ENCODE measurements at places on chromosomes 7 and 10. TPM values are rescaled to one million over a fixed set of nuclear protein-coding genes. Genes with fewer than 3 reads are reported as not detected.

DNA sequence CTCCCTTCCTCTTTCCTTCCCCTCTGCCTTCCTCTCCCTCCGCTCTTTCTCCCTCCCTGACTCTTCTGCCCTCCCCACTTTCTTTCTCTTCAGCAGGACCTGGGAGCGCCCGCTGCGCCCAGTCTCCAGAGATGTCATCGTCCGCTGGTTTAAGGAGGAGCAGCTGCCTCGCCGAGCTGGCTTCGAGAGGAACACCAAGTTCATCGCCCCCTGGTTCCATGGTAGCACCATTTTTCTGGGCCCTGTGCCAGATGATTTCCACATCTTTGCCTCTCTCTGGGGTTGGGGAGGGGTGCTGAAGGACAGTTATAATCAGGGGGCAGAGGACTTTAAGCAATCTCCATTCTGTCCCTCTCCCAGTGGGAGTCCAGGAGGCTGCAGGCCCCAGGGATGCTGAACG is 71.6 kb downstream of the SH2D4B start:
- DNase-seq = no peak

- DNase-seq = no peak
Observed at GRCh38 chr7:45092100-45092930, 3.5 kb upstream of the NACAD start.

DNA sequence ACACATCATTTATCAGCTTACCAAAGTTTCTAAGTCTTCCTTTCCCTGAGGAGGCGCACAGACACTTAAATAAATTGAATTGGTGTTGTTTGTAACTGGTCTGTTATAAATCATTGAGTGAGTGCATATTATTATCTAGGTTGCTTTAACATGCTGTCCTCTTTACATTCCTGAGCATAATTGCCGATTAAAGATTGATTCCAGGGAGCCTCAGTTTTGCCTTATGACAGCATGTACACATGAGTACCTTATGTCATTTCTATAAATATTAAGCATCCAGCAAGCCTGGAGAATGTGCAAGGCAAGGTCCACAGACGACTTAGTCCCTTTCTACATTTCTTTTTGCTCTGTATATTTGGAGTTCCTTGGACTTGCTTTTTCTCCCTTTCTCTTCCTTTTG is 177.9 kb upstream of the STEAP4 start:
- DNase-seq = no peak

- no peak for DNase-seq
Observed at GRCh38 chr10:75956624-75957023, 525.2 kb downstream of the LRMDA start.

DNA sequence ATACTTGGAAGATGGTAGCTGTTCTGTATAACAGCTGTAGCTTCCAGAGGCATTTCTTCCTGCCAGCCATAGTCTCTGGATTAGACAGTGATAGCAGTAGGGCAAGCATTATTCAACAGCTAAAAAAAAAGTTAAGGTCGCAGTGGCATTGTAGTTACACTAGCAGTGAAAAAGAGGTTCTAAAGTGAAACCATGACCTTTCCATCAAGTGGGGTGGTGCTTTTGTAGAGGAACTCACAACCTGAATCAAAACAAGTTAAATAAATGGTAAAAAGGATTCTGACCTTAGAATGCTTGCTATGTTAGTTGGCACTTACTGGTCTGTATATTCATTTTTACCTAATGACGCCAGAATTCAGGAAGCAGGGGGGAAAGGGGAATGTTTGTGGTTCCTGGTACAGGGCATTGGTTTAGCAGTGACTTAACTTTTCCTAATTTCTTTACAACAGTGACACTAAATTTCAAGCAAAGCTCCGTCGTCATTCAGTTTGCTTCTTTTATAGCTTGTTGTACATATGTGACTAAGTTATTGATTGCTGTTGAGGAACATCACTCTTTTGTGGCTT is 55.0 kb downstream of the GBF1 start:
- no peak for DNase-seq

DNA sequence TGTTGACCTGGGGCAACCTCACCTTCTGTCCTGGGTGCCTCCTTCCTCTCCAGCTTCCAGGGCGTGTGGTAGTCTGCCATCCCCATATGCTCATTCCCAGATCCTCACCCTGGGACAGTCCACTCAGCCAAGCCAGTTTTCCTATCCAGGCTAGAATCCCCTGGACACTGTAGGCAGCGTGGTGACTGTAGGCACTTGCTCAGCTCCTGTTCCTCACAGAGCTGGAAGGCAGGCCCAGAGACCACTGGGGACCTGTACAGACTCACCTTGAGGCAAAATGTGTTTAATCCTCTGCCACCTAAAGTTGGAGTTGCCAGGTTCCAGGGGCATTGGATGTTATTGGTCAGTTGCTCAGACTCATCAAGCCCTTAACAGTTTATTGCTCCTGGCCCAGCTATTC is 2.4 kb upstream of the GRID1 start:
- peak; percentile 1 for DNase-seq

DNA sequence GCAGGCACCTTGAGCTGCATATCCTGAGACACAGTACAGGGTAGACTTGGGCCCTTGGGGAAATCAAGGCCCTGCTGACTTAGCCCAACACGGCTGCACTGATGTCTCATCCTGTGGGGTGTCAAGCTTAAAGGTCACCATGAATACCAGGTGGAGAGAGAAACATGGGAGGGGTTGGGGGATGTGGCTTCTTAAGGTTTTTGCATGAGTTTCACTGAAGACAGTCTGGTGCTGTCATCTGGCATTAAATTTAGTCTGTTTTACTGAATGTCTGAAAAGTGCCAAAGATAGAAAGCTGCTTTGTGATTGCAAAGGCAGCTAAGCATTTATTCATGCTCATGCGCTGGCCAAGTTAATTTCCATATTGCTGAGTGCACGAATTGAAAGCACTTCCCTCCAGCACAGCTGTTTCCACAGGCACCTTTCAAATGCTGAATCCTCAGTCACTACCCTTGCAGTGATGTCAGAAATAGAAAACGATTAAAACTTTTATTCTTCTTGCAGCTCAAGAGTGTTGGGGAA is 102.1 kb downstream of the OSBPL3 start:
- DNase-seq = no peak

DNA sequence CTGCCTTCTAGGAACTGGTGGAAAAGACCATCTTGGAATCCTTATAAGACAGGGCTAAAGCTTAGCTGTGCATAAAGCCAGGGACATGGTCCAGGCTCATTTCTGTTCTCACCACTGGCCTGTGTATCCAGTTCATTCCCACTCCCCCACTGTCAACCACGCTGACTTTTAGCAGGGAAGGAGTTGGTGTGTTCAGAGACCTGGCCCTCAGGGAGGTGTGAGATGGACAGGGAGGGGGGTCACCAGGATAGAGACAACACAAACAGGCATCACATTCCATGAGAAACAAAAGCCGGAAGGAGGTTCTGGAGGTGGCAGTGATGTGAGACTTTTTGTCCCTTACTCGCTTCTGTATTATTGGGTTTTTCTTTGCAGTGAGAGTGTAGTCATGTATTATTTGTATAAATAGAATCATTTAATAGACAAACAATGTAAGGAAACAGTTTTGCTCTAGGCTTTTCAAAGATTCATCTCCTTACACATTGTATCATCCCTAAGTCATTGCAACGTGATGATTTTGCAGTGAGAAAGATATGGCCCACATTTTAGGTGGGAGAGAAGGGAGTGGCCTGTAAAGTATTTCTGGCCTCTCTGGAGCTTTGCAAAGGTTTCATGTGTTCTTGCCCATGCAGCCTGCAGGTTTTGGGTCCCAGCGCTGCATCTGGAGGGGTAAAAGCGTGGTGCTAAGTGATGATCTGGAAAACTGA is 52.0 kb downstream of the EEPD1 start:
- no peak for DNase-seq

DNA sequence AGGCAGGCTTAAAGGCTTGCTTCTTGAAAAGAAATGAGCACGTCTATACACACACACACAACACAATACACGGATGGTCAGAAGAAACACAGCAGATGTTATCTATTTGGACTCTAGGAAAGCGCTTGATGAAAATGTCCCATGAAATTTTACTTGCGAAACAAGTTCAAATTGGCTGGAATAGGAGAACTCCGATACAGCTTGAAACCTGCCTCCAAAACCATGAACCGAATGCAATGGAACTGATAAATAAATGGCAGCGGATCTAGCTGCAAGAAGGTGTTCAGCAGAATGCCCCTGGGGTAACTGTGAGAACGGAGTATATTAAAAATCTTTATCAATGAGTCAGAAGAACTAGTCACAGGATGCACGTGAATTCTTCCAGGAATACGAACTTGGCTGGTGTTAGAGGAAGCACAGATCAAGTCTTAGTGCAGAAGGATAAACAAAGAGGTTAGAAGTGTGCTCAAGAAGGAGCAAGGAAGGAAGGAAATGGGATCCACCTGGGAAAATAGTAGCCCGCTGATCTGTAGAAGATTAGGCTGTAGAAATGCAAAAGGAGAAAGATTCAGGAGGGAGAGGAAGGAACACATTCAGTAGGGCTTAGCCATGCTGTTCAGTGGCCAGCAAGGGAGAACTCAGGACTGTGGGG is 142.0 kb upstream of the PRKCQ start:
- no peak for DNase-seq

- no peak for DNase-seq
Observed at GRCh38 chr10:32961343-32961894, 3.4 kb upstream of the ITGB1 start.

NPC1L1 gene
- 0.16 TPM for total RNA-seq

DNA sequence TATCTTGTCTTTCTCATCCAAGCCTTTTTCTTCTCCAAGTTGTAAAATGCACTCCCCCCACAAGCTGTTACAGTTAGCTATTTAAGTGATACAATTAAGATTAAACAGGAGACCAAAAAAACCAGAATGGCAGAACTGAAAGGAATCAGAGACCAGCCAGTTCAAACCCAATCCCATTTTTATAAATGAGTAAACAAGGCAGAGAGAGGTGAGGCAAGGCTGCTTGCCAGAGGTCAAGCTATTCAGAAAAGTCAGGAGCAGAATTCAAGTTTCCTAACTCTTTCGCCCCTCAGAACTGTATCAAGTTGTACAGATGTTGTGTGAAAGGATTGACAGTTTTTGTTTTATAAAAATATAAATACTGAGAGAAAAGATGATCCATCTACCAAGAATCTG is 90.2 kb downstream of the ZFAND4 start:
- no peak for DNase-seq

CTAGE4 gene
- 23.3 TPM for total RNA-seq

DNA sequence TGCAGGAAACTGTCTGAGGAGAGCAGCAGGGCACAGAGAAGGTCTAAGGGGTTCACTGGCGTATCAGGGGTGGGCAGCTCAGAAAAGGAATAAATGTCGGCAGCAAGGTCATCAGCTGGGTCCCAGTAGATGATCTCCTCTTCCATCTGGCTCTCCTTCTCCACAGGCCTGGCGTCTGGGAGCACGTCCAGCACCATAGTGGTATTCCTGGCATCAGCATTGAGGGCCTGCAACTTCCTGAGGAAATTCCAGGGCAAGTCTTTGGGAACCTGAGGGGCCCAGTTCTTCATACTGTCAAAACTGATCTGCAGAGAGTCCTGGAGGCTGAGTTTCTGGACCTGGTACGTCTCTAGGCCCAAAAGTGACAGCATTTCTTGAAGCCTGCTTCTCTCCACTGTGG is 9.6 kb upstream of the MRPS24 start:
- no peak for DNase-seq

TAS2R41 gene
- total RNA-seq = 0.31 TPM

DNA sequence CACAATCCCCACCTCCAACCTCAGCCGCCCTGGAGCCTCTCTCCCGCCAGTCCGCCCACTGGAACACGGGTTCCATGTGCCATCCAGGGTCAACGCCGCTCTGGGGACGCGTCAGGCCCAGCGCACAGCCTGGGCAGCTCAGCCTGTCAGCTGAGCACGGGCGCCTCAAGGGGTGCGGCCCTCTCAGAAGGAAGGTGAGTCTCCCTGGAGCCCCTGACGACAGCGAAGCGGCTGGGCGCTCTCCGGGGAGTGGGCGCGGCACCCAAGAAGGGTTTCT is 1.2 kb upstream of the SLC18A3 start:
- DNase-seq = peak; percentile 42

MMD2 gene
- total RNA-seq = not detected

GRCh38 chr10:66786709-66787108 is 139.1 kb upstream of the LRRTM3 start:
- no peak for DNase-seq

GRCh38 chr7:92778972-92779371 is 57.4 kb downstream of the CDK6 start:
- no peak for DNase-seq

DNA sequence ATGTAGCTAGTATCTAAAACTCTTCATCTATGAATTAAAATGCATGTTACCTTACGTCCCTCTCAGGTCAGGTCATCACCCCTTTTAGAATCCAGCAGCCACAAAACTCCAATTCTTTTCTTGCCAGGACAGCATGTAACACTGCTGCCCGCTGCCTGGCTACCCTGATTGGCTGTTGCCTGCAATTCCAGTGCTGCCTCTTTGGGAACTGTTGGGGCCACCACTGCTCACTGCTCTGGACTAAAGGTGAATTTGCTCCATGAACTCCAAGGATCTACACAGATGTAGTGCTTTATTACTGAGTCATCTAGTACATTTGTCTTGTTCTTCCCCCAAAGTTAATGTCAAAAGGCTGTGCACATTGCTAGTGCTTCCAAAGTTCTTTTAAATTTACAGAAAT is 40.4 kb downstream of the SCIN start:
- no peak for DNase-seq

- DNase-seq = no peak
Observed at GRCh38 chr7:93374345-93374940, 142.3 kb downstream of the VPS50 start.

C10orf105 gene
- 0.48 TPM for total RNA-seq

DNA sequence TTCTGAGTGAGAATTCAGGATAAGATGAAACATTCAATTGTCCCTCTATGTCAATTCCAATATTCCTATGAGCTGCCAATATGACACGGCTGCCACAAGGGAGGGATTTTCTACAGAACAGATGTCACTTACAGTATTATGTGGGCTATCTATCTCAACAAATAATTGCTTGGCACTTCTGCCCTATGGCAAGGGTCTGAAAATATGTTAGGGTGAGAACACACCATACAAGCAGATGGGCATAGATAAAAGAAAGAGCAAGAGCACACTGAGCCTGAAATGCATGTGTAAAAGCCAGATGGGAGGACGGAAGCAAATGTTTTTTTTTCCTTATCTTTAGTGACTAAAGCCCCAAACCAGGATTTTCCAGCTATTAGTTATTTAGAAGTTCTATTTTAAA is 70.1 kb upstream of the TFEC start:
- no peak for DNase-seq

DDC gene
- total RNA-seq = not detected

DNA sequence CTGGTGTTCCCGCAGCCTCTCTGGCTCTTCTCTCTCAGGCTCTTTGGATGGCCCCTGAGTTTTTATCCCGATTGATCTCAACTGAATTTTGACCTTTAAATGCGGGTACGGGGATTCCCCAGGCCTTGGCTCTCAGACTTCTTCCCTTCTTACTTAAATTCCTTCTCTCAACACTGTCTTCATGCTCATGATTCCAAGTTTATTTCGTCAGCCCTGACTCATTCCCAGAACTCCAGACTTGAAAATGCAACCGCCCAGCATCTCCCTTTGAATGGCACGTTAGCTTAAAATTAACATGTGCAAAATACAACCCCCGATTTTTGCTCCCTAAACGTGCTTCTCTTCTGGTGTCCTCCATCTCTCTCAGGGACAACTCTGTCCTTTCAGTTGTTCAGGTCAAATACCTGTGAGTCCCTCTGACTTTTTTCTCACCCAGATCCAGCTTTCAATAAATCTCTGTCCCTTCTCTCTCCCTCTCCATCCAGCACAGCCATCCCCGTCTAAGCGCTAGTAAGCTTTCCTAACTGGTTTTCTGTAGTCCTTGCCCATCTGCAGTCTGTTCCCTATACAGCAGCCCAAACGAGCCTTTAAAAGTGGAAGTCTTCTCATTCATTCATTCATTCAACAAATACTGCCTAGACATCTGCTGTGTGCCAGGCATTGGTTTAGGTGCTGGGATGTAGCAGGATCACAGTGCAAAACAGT is 7.1 kb downstream of the HECW1 start:
- DNase-seq = no peak

All from WTC11 (cell line).